ENCODE measurements at places on chromosomes 2 and 18.

- DNase-seq: no peak
Measured at GRCh38 chr2:29532436-29532835, 388.9 kb downstream of the ALK start.

GRCh38 chr2:1847846-1848598 is 103.7 kb upstream of the PXDN start:
- DNase-seq: no peak

DNA sequence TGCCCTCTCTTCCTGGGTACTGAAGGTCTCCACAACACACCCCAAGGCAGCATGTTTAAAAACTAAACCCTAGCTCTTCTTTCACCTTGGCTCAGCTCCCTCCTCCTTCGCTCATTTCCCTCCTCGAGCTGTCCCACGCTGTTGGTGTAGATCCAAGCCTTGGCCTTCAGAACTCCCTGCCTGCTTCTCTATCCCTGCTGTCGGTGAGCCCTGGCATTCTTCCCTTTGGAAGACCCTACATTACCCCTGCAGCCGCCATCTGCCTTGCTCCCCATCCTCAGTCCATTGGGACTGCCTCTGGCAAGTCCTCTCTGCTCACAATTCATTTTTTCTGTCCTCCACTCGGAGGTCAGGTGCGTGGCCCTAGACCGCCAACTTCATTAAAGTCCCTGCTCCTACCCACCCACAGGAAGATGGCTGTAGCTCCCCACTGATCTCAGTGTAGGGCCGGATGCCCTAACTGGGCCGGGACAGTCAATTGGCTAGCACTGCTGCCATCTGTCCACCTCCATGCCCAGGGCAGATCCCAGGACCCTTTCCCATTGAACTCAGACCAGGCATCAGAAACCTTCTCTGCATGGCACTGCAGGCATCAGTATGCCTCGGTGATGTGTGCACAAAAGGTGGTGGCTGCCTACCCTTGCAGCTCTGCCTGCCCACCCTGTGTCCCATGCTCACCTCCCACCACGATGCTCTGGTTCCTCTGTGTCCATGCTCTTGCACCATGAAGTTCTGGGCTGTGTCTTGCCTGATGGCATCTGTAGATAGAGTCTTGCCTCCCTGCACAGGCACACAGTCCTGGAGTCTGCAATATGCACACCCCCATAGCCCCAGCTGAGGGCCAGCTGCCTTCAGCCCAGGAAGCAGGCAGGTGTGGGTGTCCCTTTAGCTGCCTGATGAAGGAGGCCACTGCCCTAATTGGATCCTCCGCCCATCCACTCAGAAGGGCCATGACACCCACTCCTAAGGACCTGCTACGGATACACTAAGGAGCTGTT is 5.7 kb downstream of the AMER3 start:
- DNase-seq: no peak

DNA sequence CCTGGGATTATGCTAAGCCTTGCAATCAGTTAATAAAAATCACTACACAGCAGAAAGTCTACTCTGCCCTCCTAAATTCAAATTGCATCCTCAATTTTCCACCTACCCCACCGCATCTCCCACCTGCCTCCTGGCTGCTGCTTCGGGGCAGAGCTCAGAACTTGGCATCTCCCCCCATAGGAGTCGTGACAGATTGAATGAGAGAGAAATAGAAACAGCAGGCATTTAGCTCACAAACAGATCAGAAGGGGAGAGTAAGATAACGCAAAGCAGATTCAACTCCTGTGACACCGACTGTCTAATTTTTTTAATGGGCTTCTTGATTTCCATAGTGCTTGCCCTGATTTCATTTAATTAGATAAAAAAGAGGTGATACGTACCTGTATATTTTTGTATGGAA is 24.7 kb upstream of the LRRC30 start:
- DNase-seq: no peak

DNA sequence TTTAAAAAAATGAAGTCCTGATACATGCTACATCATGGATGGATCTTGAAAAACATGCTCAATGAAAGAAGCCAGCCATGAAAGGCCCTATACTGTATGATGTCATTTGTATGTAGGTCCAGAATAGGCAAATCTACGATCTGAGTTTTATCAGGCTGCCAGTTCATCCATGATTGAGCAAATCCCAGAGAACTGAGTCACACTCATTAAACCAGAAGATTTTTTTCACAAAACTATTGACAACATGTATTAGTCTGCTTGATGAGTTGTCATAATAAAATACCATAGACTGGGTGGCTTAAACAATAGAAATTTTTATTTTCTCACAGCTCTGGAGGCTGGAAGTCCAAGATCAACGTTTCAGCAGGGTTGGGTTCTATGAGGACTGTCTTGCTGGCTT is 130.7 kb downstream of the MREG start:
- DNase-seq: no peak
